Lower leg skin (tissue), 4 donors: ENCODE measurements at places on chromosomes 13 and 19.

- no peak for DNase-seq
These were observed 29.8 kb downstream of the ZNF571 start for GRCh38 chr19:37564624-37565369.

GRCh38 chr19:2266183-2266993 is 10.2 kb upstream of the JSRP1 start:
- DNase-seq = peak; percentile 97

DNA sequence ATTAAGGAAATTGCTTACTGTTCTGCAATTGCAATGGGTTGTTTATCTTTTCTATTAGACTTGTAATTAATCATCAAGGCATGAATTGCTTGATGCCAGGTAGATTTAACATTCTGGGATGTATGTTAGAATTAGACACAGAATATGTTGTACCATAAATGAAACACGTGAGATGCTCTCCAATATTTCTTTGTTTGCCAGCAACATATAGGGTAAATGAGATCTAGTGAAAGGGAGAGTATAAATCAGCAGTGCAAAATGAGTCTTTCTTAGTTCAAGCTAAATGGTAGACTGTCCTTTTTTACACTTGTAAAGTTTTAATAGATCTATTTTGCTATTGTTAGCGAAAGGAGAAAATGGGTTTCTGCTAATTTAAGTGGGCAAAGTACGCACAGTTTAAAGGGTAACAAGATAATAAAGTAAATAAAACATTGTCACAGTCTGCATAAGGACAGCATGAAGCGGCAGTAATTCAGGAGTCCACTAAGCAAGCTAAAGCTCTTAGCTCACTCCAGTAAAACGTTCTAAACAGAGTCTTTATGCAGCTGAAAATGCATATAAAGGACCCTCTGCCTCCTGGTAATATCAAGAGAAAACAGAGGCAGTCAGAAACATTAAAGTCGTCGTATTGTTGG is 1137.1 kb downstream of the OLFM4 start:
- DNase-seq = no peak

- no peak for DNase-seq
These were observed 425.4 kb downstream of the DCT start for GRCh38 chr13:94053986-94054593.

- no peak for DNase-seq
These were observed 8.9 kb upstream of the VN1R1 start for GRCh38 chr19:57465680-57466381.

DNA sequence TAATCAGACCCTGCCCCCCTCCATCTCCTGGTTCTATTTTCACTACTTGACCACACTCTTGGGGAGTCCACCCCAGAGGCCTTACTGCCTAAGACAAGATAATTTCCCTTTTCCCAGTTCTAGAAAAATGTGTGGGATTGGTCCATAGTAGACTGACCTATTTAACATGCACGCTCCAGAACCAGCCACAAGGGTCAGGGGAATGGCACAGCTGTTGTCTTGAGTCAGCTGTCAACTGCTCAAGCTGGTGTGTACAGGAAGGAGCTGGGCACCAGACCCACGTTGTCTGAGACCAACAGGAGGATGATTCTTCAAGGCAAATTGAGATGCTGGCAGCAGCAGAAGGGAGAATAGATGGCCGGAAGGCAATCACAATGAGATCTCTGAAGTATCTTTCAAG is 280.5 kb downstream of the UQCRFS1 start:
- DNase-seq = no peak

DNA sequence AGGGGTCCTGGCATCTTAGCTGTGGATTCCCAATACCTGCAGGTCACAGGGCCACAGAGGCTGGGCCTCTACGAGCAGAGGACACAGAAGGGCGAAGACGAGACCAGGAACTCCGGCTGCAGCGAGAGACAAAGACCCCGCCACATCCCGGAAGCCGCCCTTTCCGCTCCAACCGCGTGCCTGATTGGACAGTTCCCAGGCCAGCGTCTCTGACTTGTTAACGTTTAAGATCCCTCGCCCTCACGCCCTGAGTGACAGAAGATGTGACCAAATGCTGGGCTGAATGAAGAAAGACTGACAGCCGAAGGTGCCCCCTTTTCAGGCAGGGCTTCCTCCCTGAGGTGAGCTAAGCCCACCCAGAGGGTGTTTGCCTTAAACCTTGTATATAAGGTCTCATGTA is at the start of gene ZNF98:
Gene ZNF98, minus strand, starts transcription at position 136 of the 400 bp plus-strand sequence. Its CDS starts 122 bp downstream, at position 14.
- DNase-seq = no peak

DNA sequence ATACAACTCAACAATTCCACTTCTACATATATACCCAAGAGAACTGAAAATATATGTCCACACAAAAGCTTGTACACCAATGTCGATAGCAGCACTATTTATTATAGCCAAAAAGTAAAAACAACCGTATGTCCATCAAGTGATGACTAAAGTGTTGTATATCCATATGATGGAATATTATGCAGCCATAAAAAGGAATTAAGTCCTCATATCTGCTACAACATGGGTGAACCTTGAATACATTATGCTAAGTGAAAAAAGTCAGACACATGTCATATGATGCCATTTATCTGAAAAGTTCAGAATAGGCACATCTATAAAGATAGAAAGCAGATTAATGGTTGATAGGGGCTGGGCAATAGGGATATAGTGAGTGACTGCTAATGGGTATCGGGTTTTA is 204.5 kb downstream of the KCNRG start:
- no peak for DNase-seq

DNA sequence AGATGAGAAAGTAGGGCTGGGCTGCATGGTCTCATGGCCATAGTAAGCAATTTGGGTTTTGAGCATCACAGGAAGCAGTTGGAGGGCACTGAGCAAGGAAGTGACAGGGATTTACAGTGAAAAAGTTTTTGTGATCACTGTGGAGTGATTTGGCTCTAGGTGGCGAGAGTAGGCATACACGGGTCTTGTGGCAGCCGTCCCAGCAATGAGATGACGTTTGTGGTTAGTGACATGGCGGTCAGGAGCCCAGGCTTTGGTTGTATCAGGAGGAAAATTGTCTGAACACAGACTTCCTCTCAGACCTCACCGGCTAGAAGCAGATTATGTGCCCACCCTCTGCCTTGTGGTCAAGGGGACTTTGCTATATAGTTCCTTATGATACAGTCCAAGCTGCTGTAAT is 3.3 kb downstream of the ZNF444 start:
- no peak for DNase-seq

DNA sequence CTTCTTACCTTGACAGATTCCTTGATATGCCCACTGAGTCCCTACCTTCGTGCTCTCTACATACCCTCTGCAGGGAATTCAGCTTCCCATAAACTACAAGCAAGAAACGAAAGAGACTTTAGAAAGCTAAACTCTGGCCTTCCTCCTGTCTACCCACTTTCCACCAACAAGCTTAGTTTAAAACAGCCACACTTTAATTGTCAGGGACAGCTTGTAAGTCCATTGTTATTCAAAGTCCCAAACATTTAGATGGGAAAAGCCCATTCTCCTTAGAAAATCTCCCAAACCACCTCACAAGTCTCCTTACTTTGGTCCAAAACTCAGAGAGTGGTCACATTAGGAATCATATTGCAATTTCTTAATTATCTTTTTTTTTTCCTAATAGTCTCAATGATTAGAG is 2695.8 kb downstream of the PCDH9 start:
- DNase-seq = no peak

- peak; percentile 53 for DNase-seq
These were observed 116.7 kb downstream of the SOX1 start for GRCh38 chr13:112183532-112184090.

GRCh38 chr13:57409121-57409520 is 222.4 kb upstream of the PCDH17 start:
- no peak for DNase-seq

DNA sequence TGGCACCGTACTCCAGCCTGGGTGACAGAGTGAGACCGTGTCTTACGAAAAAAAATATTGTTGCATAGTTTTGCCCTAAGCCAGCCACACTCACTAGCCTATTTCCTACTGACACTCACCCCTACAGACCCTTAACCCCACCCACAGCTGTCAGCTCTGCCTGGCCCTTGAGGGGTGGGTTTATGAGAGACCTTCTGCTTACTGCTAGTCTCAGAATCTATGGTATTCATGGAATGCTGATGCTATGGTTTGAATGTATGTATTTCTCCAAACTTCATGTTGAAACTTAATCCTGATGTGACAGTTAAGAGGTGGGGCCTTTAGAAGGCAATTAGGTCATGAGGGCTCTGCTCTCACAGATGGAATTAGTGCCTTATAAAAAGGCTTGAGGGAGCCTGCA is 79.2 kb upstream of the LRCH1 start:
- DNase-seq = no peak

DNA sequence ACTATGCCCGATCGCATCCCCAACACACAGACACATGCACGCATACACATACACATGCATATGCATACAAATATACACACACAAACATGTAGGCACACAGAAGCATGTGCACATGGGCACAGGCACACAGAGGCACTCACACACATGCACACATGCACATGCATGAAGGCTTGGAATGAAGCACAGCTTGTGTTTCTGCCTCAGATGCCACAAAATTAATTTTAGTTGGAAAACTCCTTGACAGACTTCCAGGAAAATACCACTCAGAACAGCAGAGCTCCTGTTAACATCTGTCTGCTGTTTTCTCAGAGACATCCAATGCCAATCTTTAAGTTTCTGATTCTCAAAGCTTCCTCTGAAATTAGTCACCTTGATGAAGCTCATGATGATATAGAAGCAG is 532.7 kb downstream of the RFC3 start:
- DNase-seq = no peak

GRCh38 chr13:34933786-34934185 is 8.3 kb upstream of the NBEA start:
- DNase-seq = no peak

- DNase-seq = no peak
These were observed 748 bp downstream of the LHFPL6 start for GRCh38 chr13:39602277-39602613.

- DNase-seq = no peak
These were observed 48.0 kb downstream of the NFIX start for GRCh38 chr19:13043285-13043684.

DNA sequence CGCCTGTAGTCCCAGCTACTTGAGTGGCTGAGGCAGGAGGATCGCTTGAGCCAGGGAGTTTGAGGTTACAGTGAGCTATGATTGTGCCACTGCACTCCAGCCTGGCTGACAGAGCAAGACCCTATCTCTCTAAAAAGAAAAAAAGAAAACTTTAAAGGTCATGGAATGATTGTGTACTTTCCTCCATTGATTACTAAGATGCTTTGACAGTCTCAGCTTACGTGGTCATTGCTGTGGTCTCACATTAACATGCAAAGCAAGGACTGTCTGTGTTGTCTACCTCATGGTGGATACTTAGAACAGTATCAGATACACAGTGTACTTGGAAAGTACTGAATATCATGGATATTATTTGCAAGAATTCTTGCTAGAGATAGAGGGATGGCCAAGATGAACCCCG is 14.0 kb upstream of the TNFSF14 start:
- no peak for DNase-seq

DNA sequence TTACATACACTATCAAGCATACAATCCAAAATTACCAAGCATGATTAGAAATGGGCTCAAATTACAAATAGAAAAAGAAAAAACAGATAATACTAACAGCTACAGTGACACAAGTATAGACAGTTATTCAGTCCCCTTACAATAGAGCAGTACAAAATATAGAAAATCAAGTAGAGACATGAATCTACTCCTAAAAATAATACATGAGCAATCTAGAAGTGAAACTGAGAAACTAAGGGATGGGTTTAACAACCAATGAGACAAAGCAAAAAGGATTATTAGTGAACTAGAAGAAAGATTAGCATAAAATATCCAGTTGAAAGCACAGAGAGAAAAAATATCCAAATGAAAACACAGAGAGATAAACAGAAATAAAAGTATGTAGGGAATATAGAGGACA is 426.7 kb downstream of the TBC1D4 start:
- no peak for DNase-seq

- no peak for DNase-seq
These were observed 2.0 kb upstream of the TNFSF14 start for GRCh38 chr19:6671960-6672359.

DNA sequence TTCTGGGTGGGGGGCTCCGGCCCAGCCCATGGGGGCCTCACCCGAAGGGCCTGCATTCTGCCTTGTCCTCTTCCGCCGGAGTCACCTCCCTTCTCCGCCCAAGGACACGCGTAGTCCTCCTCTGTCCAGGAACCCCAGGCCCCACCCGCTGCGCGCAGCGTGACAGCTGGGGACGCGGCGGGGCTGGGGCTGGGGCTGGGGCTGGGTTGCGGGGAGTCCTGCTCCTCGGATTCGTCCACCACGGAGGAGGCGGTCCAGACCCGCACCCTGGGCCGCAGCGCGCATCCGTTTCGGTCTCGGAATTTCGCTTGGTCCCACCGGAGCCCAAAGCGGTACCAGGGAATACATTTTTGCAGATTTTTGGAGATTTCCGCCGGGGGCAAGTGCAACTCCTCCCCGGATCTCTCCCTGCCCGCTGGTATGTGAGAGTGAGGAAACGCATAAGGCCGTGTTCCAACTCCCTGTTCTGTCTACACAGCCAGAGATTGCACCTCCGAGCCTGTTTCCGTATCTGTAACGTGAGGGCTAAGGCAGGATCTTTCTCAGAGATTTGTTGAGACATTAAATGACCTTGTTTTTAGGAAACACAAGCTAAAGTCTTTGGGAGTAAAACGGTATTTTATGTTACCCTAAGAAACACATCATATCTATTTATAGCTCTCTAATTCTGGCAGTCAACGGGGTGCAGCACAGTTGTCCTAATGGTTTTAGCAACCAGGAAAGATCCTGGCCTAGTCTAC is at the start of gene COX7A1:
Gene COX7A1, minus strand, starts transcription at position 96 of the 740 bp plus-strand sequence. Its CDS starts 40 bp downstream, at position 56.
- peak; percentile 95 for DNase-seq

DNA sequence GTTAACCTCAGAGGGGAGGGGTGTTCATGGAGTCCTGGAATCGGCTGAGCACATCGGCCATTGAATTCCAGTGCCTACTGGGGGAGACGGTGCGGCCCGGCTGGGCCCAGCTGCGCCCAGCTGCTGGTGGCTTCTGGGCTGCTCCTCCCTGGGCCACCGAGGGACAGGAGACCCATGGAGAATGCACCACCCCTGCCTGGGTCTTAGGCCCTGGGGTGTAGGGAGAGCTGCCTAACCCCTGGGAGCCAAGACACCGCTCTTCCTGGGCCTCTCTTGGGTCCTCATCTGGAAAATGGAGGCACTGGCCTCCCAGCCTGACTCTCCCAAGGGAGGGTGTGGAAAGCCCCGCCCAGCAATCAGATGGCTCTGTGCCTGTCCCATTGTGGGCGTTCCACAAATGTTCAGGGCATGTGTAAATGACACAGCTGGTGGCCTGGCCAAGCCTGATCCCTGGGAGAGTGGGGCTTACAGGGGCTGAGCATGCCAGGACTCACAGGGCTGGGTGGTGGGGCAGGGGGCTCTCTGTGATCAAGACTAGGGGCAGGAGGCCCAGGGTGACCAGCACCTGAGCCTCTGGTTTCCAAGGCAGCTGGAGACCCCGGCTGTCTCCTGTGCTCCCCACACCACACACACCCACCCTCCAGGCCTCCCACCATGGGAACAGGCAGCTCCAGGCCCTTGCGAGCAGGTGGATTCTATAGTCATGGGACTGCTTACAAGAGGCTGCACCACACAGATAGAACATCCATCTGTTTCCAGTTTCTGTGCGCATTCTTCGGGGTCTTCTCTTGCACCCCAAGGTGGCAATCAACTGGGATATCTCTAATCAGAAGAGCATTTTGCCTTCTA is 150.9 kb downstream of the URI1 start:
- DNase-seq = no peak

- no peak for DNase-seq
These were observed 46.6 kb downstream of the HTR2A start for GRCh38 chr13:46850214-46850613.

GRCh38 chr13:47673009-47673850 is 327.8 kb downstream of the SUCLA2 start:
- DNase-seq = no peak

- DNase-seq = no peak
These were observed 2.1 kb downstream of the FUT1 start for GRCh38 chr19:48750351-48750750.

- DNase-seq = peak; percentile 85
These were observed 39.8 kb upstream of the MCF2L start for GRCh38 chr13:112928972-112929782.
